HepG2 (cell line): ENCODE measurements at places on chromosomes 1 and 21.
A peak's percentile ranks its signal among the peaks of the same experiment; 100 is the strongest.

DNA sequence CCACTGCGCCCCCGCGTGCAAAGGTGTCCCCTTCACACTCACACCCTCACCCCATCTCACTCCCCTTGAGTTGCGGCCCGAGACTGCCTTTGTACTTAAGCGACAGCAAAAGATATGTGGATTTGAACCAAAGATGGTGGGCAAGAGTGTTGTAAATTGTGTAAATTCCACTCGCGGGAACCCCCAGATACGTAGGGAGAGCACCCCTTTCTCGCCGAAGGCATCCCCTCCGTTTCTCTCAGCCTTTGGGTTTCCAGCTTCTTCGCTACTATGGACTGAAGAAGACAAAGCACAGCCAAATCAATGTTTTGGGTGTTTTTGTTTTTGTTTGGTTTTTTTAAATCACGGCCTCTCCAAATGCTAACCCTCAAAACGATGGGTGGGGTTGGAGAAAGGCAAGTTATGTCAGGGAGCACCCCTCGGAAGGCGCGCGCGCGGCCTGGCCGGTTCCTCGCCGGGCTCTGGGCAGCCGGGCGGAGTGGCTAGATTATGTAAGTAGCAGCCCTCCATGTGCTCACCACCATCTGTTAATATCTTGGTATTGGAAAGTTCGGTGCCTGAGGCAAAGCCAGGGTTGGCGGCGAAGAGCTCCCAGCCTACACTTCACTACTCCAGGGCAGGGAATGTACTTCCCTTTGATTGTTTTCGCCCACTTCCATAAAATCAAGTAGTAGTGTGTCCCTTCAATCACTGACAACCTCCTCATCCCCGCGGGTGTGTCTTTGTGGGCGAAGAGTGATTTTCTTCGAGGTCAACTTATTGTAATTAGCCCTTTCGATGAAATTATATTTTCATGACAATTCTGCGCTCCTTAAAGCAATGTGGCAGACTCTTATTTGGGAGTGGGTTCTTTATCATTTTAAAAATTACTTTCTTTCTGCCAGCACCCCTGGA is 4.0 kb upstream of the PROX1 start:
- no peak for DNase-seq

- no peak for DNase-seq
Observed at GRCh38 chr1:196114193-196114592, 494.0 kb downstream of the KCNT2 start.

GRCh38 chr1:62790716-62791115 is 6.8 kb downstream of the ATG4C start:
- DNase-seq = no peak

DNA sequence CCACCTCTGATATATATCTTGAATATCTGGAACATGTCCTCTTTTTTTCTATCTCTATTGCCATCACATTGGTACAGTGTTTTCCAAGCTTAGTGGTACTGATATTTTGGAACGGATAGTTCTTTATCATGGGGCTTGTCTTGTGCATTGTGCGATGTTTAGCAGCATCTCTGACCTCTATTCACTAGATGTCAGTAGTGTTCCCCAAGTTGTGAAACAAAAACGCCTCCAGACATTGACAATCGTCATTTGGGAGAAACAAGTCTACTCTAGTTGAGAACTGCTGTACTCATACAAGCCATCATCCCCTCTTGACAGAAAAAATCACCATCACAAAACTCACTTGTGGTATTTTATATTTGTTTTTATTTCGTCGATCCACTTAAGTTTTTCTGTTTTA is 79.7 kb upstream of the CHODL start:
- DNase-seq = no peak

- no peak for DNase-seq
Observed at GRCh38 chr1:198287916-198288315, 131.1 kb downstream of the NEK7 start.

- no peak for DNase-seq
Observed at GRCh38 chr1:3774946-3775489, 2.5 kb downstream of the SMIM1 start.

DNA sequence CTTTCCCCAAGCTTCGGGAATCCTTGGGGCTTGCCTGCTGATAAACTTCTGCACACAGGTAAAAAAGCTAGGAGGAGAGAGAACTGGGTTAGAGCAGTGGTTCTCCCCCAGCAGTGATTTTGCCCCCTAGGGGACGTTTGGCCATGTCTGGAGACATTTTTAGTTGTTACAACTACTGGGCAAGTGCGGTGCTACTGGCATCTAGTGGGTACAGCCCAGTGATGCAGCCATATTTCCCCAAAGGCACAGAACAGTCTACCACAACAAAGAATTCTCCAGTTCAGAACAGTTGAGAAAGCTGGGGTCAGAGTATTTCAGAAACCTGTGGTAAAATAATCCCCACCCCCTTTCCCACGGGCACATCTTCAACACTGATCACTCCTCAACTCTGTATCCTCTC is 41.3 kb downstream of the LRRC71 start:
- DNase-seq = no peak

GRCh38 chr21:46295996-46296752 is 10.0 kb downstream of the YBEY start:
- peak; percentile 91 for DNase-seq

DNA sequence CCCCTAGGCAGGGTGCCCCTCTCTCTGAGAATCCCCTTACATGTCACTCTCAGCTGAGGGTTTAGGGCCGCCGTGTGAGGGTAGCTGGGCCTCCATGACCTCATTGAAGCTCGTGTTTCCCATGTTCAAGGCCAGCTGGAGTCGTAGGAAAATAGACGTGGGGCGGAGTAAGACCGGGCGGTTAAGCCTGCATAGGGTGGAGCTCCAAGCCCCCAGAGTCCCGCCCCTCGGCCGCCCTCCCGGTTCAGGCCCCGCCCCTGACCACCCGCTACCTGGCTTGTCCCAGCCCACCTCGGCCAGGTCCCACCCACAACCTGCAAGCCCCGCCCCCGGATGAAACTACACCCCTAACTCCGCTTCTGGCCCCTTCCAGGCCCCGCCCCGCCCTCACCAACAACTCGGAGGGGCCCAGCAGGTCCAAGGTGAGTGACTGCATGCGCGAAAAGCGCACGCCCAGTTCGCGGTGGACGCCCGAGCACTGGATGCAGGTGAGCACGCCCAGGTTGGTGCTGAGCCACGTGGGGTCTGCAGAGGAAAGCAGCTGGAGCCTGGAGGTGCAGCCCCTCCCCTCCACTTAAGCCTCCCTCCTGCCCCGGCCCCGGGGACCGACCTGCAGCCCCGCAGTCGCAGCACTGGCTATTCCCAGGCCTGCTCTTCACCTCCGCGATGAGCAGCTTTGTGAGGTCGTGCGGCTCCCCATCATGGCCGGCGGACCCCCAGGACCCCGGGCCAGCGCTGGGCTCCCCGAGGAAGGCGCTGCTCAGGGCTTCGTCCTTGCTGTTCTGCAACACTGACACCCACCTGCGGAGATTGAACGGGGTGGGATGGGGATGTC is 12.2 kb upstream of the TCEA3 start:
- DNase-seq = no peak

DNA sequence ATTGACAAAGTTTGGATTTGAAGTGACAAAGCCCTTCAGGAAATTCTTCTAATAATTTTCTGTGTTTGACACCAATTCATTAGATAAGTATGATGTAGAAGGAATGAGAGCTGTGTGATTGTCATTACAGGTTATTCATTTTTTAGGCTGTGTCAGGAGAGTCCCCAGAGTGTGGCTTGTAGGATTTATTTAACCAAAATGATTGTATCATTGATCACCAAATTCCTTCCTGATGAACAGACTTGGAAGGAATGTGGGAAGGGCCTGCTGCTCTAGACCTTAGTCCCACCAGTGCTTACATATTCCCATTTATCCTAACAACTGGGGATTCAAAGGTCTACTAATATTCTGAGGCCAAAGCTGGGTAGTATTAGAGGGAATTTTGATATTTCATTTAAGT is 383.3 kb upstream of the KAZN start:
- no peak for DNase-seq

DNA sequence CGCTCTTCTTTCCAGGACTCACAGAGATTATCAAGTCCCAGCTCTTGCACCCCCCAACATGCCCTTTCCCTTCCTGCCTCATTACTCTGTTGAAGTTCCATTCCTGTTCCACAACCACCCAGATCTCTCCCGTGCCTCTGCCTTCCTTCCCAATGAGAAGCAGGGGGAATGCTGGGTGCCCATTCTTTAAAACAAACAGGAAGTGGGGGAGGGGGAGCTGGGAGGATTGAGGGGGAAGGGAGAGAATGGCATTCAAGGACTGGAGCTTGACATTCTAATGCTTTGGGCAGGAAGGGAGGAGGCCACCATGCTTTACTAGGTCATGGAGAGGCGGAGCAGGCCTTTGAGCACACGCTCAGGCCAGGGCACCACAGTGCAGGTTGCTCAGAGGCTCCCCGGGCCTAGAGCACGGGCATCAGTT is 150.3 kb upstream of the IRF2BP2 start:
- DNase-seq = peak; percentile 58

DNA sequence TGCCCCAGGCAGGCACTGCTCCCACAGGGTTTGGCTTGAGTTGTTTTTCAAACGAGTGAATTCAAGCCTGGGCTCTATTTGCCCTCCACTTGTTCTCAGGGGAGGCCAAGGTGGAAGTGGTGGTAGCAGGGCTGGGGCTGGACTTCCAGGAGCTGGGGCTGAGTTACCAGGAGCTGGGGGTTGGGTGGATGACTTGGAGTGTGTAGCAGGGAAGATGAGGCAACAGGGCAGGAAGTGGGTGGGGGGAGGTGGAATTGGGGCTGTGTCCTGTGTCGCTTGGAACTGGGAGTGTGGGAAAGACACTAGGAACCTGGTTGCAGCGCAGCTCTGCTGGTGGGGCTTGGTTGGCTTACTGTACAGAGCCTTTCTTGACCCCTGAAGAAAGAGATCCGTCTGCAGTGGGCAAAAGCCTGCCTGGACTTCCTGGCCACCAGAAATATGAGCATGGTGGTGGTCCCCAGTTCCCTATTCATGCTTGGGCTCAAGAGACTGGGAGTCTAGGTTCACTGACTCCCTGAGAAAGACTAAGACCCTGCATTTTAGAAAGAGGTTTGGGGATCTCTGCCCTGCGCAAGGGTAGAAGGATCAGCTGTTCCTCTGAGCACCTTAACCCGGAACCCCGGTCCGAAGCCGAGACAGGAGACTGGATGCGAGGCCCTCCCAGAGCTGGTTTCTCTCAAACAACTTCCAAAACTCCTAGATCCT is 3.1 kb downstream of the TFAP2E start:
- DNase-seq = no peak

DNA sequence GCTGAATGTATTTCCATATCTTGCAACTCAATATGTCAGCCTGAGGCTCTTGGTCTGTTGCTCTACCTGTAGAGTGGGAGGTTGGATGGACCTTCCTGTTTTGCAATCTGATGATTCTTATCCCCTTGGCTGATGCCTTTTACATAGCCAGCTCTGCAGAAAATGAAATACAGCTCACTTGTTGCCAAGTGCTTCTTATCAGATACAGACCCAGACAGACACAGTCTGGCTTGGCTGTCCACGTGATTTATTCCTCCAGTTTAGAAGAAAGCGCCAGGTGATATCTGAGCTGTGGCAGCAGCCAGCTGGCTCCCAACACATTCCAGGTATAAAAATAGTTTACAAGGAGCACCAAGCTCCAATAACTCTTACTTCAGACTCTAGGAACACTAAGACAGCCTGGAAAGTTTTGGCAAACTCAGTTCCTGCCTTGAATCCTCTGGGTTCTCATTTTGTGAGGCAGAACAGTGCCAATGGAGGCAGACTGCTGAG is 479.2 kb upstream of the USP24 start:
- no peak for DNase-seq

GRCh38 chr1:246184503-246184902 is 322.6 kb downstream of the SMYD3 start:
- DNase-seq = no peak

GRCh38 chr1:53401813-53402745 is 57.1 kb upstream of the DMRTB1 start:
- no peak for DNase-seq

DNA sequence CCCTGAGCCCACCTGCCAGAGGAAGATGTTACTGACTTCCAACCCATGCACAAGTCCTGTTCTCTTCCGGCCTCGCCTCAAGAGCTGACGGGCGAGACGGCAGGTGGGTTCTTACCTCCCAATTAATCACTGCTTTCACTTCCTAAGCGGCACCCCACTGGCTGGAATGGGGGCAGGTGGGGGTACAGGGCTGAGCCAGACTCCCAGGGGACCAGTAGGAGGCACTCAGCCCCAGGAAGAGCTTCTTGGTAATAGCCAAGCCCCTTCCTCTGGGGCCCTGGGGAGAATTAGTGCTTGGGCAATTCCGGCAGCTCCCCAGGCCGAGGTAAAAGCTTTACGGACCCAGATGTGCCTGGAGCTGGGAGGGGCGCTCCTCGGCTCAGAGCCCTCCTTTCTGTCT is 9.7 kb downstream of the CNTN2 start:
- DNase-seq = no peak

GRCh38 chr1:97088391-97088790 is 366.8 kb downstream of the PTBP2 start:
- no peak for DNase-seq

- no peak for DNase-seq
Observed at GRCh38 chr1:55209247-55209646, 5.9 kb downstream of the USP24 start.

DNA sequence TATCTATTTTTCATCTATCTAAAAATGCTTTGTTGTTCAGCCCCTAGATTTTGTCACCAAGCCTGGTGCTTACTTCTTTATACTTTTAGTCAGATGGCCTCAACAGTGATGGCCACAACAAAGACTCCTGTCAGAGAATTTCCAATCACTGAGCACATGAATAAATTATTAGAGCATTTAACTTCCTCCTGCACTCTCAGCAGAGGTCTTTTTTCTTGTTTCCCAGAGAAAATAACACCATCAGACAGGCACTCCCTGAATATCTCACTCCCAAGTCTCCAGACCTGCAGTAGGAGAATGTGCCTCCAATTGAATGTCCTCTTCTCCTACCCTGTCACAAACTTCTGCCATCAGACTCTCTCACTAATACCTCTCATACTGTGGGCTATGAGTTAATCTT is 616.0 kb upstream of the NR5A2 start:
- no peak for DNase-seq

- no peak for DNase-seq
Observed at GRCh38 chr1:119005724-119006405, 17.7 kb upstream of the TBX15 start.

DNA sequence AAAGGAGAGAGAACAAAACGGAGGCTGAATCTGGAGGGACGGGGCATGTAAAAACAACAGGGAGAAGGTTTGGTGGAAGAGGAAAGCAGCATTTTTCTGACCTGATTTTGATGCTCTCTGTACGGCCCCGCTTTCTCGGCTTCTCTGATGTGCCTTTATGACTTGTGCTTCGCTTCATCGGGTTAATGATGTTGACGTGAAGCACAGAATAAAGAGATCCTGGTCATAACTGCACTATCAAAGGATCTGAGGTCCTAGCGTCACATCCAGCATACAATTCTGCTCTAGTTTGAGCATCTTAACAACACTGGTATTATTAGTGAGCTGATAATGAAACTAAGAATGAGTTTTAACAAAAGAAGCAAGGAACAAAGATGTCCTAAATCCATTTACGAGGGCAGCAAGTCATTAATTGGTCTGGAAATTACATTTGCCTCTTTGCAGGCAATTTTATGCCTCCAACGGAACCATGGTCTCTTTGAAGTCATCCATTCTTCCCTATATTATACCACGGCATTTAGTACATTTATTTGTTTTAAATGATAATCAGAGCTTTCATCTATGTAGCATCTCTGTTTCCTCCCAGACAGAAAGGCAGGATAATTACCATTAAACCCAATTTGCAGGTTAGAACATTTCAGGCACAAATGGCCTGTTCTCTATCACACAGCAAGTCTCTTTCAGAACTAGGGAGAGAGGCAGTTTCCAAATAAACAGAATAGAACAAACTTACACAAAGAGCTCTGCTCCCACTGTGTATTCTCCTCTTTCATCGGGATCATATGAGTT is 45.3 kb upstream of the B3GALNT2 start:
- no peak for DNase-seq
